Memory B cell (primary cell): ENCODE measurements at places on chromosomes 5 and 9.
A peak's percentile ranks its signal among the peaks of the same experiment; 100 is the strongest.

- DNase-seq: peak; percentile 51
- no peak overlapping the region for H3K4me3 ChIP-seq
- H3K36me3 ChIP-seq: peaks cover 11% of the 10 kb centered on the region
- no peaks in the 10 kb centered on the region for H3K27me3 ChIP-seq
Measured at GRCh38 chr5:123610665-123611405, 98.9 kb downstream of the CSNK1G3 start.

DNA sequence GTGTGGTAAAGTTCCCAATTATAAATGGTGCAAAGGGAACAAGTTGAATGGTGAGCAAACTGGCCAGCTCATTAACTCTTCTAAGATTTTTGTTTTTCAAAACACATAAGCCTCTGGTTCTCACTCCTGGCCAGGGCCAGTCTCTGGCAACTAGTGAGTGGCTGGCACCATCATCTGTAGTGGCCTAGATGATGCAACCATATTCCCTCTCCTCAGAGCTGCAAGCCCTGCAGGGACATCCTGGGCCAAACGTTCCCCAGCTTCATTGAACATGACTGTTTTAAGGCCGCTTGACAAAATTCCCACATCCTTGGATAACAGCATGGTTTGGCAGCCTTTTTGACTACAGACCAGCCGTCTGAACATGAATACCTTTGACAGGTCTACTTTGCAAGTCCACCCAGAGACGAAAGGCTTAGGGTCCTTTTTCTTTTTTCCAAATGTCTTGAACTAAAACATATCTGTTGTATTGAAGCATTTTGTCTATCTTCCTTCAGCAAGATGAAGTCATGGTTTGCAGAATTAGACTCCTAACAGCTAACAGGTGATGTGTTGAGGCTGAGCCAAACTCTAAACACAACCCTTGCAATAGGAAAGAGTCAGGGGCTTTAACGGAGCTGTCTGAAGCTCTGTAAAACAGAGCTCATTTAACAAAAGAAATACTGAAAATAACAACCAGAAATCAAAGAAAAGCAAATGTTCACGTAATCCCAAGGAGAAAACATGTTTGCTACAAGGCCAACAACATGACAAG, 23.8 kb downstream of the MACROH2A1 start:
- H3K4me1 ChIP-seq: no peaks in the 10 kb centered on the region
- DNase-seq: no peak
- H3K4me3 ChIP-seq: no peak overlapping the region
- no peak overlapping the region for H3K27ac ChIP-seq

GRCh38 chr9:19464764-19465585, 56.2 kb downstream of the ACER2 start:
- H3K4me1 ChIP-seq: peaks cover 10% of the 10 kb centered on the region
- no peaks in the 10 kb centered on the region for H3K36me3 ChIP-seq
- H3K4me3 ChIP-seq: peak overlapping the region; percentile 94
- no peaks in the 10 kb centered on the region for H3K27me3 ChIP-seq
- H3K27ac ChIP-seq: no peak overlapping the region

- H3K4me3 ChIP-seq: no peak overlapping the region
- DNase-seq: no peak
- H3K4me1 ChIP-seq: no peaks in the 10 kb centered on the region
Measured at GRCh38 chr5:168027007-168027406, 264.4 kb upstream of the WWC1 start.

- no peak overlapping the region for H3K27ac ChIP-seq
- H3K4me3 ChIP-seq: no peak overlapping the region
- peaks cover 5% of the 10 kb centered on the region for H3K36me3 ChIP-seq
- H3K27me3 ChIP-seq: no peaks in the 10 kb centered on the region
- H3K4me1 ChIP-seq: peaks cover 8% of the 10 kb centered on the region
Measured at GRCh38 chr9:36091026-36091953, 45.2 kb upstream of the GLIPR2 start.

- no peak overlapping the region for H3K4me3 ChIP-seq
- H3K27me3 ChIP-seq: peaks cover 9% of the 10 kb centered on the region
- no peak overlapping the region for H3K27ac ChIP-seq
- DNase-seq: no peak
- H3K36me3 ChIP-seq: no peaks in the 10 kb centered on the region
- no peaks in the 10 kb centered on the region for H3K4me1 ChIP-seq
Measured at GRCh38 chr9:107472581-107473340, 16.8 kb downstream of the KLF4 start.

DNA sequence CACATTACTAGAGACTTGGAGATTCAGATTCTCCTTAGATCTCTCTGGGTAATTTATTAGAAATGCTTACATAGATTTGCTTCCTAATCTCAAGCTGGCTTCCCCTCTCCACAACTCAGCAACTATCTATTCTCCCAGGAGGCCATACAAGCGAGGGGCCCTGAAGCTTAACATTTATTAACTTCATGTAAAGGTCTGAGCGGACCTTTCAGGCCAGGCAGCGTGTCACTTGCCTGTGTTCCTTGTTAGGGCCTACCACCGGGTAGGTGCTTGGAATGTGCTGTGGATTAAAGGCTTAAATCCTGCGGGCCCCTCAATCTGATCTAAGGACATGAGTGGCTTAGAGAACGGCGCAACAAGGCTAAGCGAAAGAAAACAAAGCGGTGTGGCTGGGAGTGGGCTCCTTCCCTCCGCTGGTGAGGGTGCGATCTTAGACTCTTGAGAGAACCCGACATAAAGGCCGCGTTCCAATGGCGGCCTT, 712 bp upstream of the HSPA4 start:
- DNase-seq: no peak
- peaks cover 2% of the 10 kb centered on the region for H3K36me3 ChIP-seq
- peaks cover 25% of the 10 kb centered on the region for H3K4me1 ChIP-seq
- no peaks in the 10 kb centered on the region for H3K27me3 ChIP-seq

DNA sequence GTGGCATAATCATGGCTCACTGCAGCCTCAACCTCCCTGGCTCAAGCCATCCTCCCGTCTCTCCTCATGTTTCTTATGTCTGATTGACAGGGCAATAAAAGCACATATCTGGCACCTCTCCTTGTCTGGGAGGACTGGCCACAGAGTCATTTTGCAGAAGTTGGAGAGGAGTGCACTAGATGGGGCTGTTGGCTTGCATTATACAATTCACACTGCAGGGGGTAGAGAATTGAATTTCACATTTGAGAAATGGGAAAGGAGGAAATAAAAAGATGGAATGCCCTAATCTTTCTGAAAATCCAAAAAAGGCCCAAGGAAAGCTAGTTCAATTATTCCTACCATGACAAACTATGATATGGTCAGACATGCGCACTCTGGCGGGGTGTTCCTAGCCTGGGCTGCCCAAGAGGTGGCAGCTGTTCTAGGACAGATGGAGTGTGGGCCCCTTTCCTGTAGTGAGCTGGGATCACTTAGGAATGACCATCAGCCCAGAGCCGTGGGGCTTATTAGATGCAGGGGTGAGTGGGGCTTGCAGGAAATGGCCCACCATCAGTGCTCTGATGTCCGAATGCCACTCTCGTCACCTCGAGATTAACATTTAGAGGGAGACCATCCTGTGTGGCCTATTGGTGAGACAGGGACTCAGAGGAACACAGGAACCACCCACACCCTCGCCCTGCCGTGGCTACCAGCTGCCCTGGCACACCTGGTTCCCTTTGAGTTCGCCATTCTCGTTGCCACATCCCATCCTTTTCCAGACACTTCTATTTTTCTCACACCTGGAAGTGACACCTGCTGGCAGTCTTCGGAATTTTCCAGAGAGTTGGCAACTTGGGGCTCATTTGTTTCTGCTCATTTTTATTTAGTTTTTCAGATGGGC, 21.8 kb upstream of the ANKRD18A start:
- DNase-seq: no peak
- no peak overlapping the region for H3K27ac ChIP-seq
- peaks cover 6% of the 10 kb centered on the region for H3K27me3 ChIP-seq
- H3K36me3 ChIP-seq: no peaks in the 10 kb centered on the region
- no peaks in the 10 kb centered on the region for H3K4me1 ChIP-seq
- H3K4me3 ChIP-seq: no peak overlapping the region

GRCh38 chr9:129891569-129891968, 56.3 kb downstream of the USP20 start:
- H3K4me1 ChIP-seq: peaks cover 68% of the 10 kb centered on the region
- H3K4me3 ChIP-seq: peak overlapping the region; percentile 75
- peaks cover 28% of the 10 kb centered on the region for H3K36me3 ChIP-seq

GRCh38 chr9:33082128-33082527, 5.7 kb upstream of the SMU1 start:
- no peak for DNase-seq
- no peaks in the 10 kb centered on the region for H3K27me3 ChIP-seq
- peaks cover 2% of the 10 kb centered on the region for H3K36me3 ChIP-seq
- H3K27ac ChIP-seq: peak overlapping the region; percentile 86
- H3K4me3 ChIP-seq: peak overlapping the region; percentile 49
- H3K4me1 ChIP-seq: peaks cover 24% of the 10 kb centered on the region

GRCh38 chr5:127186657-127187056, 103.9 kb upstream of the MEGF10 start:
- no peak overlapping the region for H3K4me3 ChIP-seq
- H3K36me3 ChIP-seq: no peaks in the 10 kb centered on the region
- no peaks in the 10 kb centered on the region for H3K4me1 ChIP-seq
- H3K27me3 ChIP-seq: peaks cover 10% of the 10 kb centered on the region

- no peak overlapping the region for H3K4me3 ChIP-seq
- no peak for DNase-seq
- no peak overlapping the region for H3K27ac ChIP-seq
- peaks cover 25% of the 10 kb centered on the region for H3K36me3 ChIP-seq
- H3K4me1 ChIP-seq: no peaks in the 10 kb centered on the region
Measured at GRCh38 chr9:132622159-132622558, 39.8 kb downstream of the BARHL1 start.

DNA sequence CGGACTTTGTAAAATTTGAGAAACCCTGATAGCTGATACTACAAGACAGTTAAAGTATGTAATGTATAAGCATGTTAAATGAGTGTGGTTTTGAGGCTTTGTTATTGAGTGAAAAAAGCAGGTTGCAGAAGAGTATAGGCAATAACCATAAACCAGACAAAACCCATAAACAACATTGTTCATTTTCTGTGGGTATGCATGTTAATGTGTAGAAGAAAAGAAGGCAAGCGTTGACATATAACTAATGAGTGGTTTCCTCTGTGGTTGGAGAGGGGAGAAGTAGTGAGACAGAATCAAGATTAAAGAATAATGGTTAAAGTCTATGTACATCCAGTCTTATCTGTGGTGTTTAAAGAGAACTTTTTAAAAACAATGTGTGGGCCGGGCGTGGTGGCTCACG, 26.2 kb downstream of the RAD23B start:
- peaks cover 44% of the 10 kb centered on the region for H3K36me3 ChIP-seq
- H3K27ac ChIP-seq: no peak overlapping the region
- H3K4me3 ChIP-seq: no peak overlapping the region
- peaks cover 24% of the 10 kb centered on the region for H3K4me1 ChIP-seq

DNA sequence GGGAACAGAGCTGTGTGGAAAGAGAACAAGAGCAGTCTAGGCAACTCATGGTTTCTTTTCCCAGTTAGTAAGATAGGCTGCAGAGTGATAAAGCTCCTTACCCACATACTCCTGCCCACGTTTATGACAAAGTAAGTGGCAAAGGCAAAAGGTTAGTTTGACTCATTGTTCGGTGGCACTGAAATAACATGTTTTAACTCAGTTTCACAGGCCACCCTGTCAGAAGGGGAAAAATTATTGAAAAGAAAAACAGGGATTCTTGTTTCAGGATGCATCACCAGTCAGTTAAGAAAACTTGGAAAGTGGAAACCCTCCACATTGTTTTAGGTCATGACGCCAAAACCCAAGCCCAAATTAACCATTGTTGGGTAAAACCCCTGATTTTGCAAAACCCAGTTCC, 22.3 kb upstream of the DAB2 start:
- H3K27me3 ChIP-seq: peaks cover 2% of the 10 kb centered on the region
- DNase-seq: no peak
- no peak overlapping the region for H3K27ac ChIP-seq
- H3K36me3 ChIP-seq: no peaks in the 10 kb centered on the region

DNA sequence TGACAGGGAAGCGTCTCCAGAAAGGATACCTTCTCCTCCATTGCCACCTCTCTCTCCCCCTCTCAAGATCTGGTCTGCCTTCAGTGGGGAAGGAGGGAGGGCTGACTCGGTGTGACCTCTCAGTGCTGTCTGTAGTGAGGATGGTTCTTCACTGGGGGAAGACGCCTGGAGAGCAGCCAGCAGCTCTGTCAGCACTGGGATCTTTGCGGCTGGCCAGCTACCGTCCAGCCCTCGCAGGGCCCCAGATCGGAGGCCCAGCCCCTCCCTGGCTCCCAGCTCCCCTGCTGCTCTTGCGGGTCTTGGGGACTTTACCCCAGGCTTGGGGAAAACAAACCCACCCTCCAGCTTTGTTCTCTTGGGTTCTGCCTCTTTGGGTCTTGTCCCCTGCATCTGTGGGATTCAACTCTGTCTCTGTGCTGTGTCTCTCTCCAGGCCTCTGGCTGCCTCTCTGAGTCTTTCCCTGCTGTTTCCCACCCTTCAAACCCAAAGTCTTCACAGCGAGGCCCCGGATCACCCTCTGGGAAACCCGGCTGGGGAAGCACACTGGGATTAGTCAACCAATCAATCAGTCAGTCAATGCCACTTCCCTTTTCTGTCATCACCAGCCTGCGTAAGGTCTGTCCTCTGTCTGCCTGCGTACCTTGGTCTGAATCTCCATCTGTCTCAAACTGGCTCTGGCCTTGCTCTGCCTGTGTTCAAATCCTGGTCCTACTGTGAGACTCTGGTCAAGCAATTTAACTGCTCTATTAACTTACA, 23.0 kb downstream of the FGF18 start:
- no peaks in the 10 kb centered on the region for H3K4me1 ChIP-seq
- H3K27ac ChIP-seq: no peak overlapping the region
- peaks cover 9% of the 10 kb centered on the region for H3K27me3 ChIP-seq
- H3K36me3 ChIP-seq: no peaks in the 10 kb centered on the region
- DNase-seq: no peak
- no peak overlapping the region for H3K4me3 ChIP-seq

DNA sequence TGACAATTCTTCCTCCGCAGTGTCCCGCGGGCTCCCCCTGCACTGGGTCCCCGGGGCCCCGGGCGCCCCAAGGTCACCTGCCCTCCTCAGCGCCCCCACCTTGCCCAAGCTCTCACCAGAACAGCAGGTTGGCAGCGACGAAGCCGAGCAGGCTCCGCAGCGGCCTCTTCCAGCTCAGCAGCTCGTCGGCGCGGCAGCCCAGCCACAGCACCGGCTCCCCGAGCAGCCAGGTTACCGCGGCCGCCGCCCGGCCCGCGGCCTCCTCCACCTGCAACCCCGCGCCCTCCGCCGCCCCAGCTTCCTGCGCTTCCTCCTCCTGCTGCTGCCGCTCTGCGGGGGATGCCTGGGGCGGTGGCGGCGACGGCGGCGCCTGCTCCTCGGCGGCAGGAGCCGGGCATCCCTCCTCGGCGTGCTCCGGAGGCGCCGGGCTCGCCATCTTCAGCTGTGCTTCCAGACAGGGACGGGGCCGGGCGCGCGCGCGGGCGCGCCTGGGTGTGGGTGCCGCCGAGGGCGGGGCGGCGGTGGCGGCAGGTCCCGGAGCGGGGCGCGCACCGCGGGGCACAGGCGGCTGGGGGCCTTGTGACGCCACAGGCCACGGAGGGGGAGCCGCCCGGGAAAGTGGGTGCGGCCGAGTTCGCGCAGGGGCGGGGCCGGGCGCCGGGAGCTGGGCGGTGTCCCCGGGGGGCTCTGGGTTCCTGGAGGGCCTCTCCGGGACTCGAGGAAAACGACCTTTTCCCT, at the start of gene RETREG1:
RETREG1 (minus strand) TSS at position 462 of the 738 bp plus-strand sequence; CDS start at position 436, 26 bp downstream.
- peak within 1 kb of the TSS; percentile 76 for H3K27ac ChIP-seq
- peak; percentile 72 for DNase-seq
- H3K4me1 ChIP-seq: peaks cover 7% of the 10 kb centered on the region
- peak within 1 kb of the TSS; percentile 90 for H3K4me3 ChIP-seq
